Chondrocyte (in vitro differentiated cells): ENCODE measurements at places on chromosomes 4 and X. TPM values are rescaled to one million over a fixed set of nuclear protein-coding genes. Genes with fewer than 3 reads are reported as not detected.

- H3K4me3 ChIP-seq: no peak overlapping the region
- no peaks in the 10 kb centered on the region for H3K36me3 ChIP-seq
- no peak overlapping the region for H3K27ac ChIP-seq
- H3K4me1 ChIP-seq: peaks cover 12% of the 10 kb centered on the region
- peaks cover 35% of the 10 kb centered on the region for H3K27me3 ChIP-seq
Measured at GRCh38 chr4:10161840-10162239, 45.2 kb upstream of the WDR1 start.

- no peak overlapping the region for H3K27ac ChIP-seq
- no peaks in the 10 kb centered on the region for H3K27me3 ChIP-seq
- H3K4me3 ChIP-seq: no peak overlapping the region
- no peaks in the 10 kb centered on the region for H3K36me3 ChIP-seq
- DNase-seq: no peak
Measured at GRCh38 chr4:53016099-53016820, 154.1 kb downstream of the RASL11B start.

DNA sequence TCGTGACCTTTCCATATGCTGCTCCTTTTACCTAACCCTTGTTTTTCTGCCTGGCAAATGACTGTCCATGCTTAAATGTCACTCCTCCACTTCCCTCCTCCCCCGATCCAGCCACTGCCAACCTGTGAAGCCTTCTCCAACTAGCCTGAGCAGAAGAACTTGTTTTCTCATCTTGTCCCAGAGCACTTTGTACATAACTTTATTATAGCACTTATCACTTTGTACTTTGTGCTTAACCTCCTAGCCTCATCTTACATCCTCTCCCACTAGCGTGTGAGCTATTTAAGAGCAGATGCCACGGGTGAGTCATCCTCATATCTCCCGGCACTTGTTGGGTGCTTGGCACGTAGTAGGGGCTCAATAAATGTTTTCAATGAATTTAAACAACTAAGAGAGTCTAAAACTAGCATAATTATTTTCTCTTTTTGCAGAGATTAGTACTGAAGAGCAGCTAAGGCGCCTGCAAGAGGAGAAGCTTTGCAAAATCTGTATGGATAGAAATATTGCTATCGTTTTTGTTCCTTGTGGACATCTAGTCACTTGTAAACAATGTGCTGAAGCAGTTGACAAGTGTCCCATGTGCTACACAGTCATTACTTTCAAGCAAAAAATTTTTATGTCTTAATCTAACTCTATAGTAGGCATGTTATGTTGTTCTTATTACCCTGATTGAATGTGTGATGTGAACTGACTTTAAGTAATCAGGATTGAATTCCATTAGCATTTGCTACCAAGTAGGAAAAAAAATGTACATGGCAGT, 46.9 kb downstream of the XIAP start:
- no peak overlapping the region for H3K4me3 ChIP-seq
- peaks cover 11% of the 10 kb centered on the region for H3K36me3 ChIP-seq
- H3K27me3 ChIP-seq: no peaks in the 10 kb centered on the region
- no peaks in the 10 kb centered on the region for H3K4me1 ChIP-seq
- no peak overlapping the region for H3K27ac ChIP-seq

DNA sequence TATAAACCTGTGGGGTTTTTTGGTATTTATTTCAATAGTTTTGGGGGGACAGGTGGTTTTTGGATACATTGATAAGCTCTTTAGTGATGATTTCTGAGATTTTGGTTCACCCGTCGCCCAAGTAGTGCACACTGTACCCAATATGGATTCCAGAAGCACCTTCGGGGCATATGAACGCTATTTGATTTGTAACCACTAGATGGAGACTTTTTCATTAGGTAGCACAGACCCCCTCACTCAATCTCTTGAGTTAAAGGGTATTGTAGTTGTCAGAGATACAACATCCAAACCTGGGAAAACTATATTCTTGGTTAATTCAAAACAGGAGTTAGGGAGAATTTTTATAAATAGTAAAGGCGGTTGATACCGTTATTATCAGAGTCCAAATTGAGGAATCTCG, 79.8 kb downstream of the SPANXN3 start:
- H3K4me3 ChIP-seq: no peak overlapping the region
- H3K4me1 ChIP-seq: no peaks in the 10 kb centered on the region
- DNase-seq: no peak
- H3K27me3 ChIP-seq: no peaks in the 10 kb centered on the region
- peaks cover 4% of the 10 kb centered on the region for H3K36me3 ChIP-seq

DNA sequence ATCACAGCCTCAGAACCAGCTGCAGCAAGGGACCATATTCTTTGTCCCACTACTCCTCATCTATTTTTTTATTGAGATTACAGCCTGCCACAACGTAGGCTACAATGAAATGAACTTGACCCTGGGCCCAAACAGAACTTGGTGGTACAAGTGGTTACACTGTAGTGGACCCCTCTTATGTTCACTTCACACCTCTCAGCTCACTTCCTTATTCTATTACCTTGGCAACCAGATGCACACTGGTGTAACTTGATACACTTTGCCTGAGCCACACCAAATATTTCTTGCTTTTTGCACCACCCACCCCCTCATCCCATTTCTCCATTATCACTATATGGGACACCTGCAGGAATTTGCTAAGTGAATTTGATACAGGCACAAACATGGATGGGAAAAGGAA, 105.8 kb downstream of the CXCL13 start:
- no peak for DNase-seq
- H3K4me3 ChIP-seq: no peak overlapping the region
- H3K27ac ChIP-seq: no peak overlapping the region

FAM241A gene
- total RNA-seq: 0.53 to 0.74 TPM (median 0.62 TPM) in 3 replicates

UGT2B7 gene
- total RNA-seq: 2.4 to 7.1 TPM (median 6.5 TPM) in 3 replicates
